ENCODE measurements at places on chromosomes 1 and 21.
A peak's percentile ranks its signal among the peaks of the same experiment; 100 is the strongest.

GRCh38 chr21:18443085-18443484 lies 39.5 kb upstream of the TMPRSS15 start:
- DNase-seq: no peak

DNA sequence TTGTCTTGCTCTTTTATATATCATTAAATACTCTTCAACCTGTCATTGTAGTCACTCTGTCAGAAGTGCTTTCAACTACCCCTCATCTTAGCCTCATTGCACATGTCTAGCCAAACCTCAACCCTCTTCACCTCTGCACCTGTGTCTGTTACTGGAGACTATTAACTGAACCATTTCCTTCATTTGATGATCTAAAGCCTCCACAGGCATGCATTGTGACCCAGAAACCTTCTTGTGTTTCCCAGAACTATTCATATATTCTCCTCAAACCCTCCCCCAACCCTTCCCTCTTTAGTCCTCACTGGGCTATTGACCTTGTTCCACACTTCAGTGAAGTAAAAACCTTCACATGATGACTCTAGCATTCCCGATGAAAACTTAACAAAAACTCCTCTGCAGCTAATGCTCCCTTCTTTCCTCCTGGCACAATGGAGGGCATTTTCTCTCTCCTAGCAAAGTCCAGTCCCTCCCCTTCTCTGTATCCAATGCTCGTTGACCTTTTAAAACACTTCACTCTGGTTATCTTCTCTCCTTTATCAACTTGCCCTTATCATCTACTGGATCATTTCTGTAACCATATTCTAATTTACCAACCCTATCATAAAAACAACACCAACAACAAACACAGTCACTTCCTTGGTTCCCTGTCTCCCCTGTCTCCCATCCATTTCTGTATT lies 86.1 kb downstream of the BACH1 start:
- no peak for DNase-seq

DNA sequence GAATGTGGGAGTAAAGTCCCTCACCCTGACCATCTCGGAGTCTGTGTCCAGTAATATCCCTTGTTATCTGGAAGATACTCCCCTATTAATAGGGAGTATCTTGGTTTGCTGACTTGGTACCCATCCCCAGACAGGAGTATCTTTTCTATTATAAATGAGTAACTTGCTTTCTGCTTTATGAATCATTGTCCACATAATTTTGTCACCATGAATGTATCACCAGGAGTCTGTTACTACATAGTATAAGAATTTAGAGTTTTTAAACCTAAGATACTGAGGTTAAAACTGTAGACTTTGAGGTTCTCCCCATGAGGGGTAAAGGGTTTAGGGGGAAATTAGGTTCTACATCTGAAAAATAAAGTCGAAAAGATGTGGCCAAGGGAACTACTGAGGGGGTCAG lies 175.6 kb downstream of the FCRL5 start:
- DNase-seq: no peak

DNA sequence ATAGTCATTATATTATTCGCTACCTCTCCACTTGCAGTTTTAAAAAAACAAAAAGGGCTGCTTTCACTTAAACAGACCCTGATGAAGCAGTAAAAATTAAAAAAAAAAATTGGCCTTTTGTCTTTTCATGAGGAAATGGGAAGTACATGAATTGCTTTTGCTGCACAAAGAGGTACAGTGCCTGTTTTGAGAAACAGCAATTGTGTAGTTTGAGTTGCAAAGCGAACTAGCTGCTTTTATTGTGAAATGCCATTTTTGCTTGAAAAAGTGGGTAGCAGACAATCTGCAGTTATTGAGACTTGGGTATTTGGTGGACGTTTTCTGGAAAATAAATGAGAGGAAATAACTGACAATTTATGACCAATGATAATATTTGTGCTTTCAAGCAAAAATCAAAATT lies 7.0 kb downstream of the DIP2A start:
- no peak for DNase-seq

DNA sequence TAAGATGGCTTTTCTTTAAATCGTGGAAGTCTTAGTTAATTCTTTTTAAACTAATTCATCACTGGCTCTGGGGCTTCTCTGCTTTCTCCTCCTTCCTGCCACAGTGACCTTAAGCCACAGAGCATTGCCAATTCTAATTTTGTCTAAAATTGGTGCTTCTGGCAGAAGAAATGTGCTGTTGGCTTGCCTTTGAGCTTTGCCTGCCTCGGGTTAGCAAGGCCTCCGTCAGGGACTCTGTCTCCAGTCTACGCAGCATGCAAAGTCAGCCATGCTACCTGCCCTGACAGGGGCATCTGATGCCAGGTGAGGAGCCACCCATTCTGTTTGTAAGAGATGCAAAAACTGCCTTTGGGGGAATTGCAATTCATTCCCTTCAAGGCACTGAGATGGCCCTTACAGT lies 25.2 kb downstream of the CLDN14 start:
- DNase-seq: no peak

GRCh38 chr1:5724847-5725246 lies 267.4 kb downstream of the NPHP4 start:
- DNase-seq: no peak

DNA sequence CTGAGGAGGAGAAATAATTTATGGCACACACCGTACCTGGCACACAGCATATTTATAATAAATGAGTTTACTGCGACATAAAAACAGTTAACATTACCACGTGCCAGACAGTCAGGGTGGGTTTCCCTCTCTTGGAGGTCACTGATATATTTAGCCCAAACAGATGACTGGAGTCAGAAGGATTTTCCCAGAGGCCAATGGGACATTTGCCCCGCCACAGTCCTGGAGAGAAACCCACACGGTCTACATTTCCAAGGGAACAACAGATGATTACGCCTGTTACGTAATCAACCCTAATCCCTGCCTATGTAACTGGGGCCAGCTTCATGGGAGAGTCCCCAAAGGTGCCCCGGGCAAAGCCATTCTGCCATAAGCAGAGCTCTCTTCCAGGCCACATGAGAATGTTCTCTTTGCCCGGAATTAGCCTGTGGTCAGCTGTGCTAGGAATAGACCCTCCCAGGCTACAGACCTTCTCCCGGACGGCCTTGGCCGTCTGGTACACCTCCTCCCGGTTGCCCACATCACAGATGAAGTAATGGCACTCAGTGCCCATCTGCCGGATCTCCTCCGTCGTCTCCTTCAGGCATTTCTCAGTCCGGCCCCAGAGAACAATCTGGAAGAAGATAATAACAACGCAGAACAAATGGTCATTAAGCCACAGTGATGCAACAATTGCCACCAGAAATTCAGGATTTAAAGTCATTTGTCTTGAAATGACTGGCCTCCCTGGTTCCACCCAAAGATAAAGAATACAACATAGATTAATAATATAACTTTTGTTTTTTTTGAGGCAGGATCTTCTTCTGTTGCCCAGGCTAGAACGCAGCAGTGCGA lies 37.7 kb downstream of the DHRS3 start:
- peak; percentile 48 for DNase-seq

GRCh38 chr1:6584126-6585080 lies 4.6 kb downstream of the ZBTB48 start:
- DNase-seq: no peak

DNA sequence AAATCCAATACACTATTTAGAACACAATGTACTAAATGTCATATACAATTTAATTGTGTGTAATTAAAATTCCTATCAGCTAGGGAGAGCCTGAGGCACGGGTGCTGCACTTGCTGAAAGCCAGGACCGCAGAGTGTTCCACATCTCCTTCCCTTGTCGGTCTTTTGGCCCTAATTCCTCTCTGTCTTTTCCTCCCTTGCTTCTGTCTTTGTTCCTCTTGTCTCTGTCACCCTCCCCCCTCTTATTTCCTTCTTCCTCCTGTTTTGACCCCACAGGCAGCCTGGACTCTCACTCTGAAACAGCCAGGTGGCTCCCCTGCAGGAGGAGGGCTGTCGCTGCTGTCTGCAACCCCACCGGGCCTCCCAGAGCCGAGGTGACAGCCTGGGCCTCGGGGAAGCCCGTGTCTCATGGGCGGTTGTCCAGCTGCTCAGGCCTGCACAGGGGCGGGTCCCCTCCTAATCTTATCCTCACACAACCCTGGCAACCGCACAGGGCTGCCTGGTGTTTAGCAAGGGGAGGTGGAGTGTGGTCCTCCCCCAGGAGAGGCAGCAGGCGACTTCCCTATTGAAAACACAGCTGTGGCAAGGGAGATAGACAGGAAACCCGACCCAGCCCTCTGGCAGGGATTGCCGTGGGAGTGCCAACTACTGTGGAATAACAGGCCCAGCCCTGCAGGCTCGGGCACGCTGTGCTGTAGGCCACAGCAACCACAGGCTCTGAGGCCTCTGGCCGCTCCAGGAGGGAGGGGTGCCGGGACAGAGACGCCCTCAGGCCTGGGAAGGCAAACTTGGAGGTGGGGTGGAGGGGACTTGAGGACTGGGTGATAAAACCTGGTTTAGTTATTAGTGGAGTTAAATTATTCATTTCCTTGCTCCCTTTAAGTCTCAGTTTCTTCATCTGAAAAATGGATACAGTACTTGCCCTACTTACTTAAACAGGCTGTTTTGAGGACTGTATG lies 68.8 kb upstream of the WDR26 start:
- peak; percentile 81 for DNase-seq

DNA sequence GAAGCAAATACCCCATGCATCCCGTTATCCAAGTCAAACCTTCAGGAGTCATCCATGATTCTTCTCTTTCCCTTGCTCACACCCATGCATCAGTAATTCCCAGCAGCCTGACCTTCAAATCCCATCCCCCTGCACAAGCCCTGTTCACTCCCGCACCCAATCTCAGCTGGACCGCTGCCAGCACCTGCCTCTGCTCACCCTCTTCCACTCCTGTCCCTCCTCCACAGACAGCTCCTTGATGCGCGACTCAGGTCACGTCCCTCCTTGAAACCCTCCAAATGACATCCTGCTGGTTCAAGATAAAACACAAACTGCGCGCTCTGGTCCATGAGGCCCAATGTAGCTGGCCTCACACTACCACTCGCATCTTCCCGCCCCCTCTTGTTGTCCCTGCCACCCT lies 43.4 kb upstream of the MPZL1 start:
- no peak for DNase-seq

- no peak for DNase-seq
These were observed 95.0 kb upstream of the GORAB start for GRCh38 chr1:170436928-170437327.

DNA sequence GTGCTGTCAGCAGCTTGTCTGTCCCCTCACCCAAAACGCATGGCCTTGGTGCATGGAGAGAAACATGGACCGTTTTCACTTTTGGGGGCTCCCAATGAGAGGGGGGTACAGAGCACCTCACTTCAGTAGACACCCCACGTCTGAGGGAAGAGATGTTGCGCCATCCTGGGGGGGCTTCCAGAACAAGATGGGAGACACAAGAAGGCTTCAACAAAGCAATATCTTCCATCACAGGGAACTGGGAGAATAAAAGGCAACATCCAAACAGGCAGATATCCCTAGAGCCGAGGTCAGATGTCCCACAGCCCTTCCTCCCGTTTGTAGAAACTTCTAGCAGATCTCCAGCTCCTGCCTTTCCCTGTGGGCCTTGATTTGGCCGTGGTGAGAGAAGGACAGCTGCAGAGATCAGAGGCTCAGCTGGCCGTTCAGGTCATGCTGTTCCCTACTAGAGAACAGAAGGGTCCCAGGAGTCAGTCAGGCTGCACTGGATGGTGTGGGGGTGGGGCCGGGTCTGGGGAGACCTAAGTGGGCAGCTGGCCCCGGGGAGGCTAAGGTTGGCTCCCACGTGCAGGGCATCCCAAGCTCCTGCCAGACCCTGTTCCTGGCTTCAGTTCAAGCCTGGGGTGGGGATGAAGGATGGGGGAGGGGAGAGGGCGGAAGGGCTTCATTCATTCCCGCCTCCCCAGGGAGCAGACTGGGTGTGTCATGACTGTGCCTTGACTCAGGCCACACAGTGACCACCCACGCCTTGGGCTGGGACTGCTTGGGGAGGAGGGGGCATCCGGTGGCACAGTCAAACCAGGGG lies 4.4 kb downstream of the PLOD1 start:
- DNase-seq: peak; percentile 55

- DNase-seq: no peak
These were observed 18.5 kb downstream of the CHIT1 start for GRCh38 chr1:203210988-203211387.

- no peak for DNase-seq
These were observed 122.0 kb downstream of the CDC7 start for GRCh38 chr1:91622616-91623015.

DNA sequence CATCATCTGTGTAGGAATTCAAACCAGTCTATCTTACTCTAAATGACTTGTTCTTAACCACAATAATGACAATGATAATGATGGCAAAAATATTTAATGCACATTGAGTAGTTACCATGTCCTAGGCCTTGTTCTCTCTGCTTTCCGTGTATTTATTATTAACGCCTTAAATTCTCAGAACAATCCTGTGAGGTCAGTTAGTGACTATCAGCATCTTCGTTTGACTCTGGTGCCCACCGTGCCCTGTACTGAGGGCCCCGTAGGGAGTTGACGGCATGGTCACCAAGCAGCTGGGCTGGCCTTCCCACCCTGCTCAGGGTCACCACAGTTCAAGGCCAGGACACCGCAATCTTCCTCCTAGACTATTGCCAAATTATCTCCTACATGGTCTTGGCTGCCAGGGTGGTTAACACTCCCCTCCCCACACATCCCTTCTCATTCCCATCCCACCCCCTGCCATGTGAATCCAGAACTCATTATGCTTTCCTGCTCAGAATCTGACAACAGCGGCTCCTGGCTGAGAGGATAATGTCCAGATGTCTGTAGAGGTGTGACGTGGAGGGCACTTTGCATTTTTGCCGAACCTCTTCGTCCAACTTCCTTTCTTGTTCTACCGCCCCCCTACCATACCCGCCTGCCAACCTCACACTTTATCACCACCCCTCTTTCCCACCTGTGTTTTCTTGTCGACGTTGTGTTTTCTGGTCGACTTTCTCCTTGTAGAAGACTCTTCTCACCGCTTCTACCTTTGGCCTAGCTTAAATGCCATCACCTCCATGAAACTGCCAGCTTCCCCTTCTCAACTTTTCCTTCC lies 33.4 kb downstream of the IGFN1 start:
- DNase-seq: no peak

DNA sequence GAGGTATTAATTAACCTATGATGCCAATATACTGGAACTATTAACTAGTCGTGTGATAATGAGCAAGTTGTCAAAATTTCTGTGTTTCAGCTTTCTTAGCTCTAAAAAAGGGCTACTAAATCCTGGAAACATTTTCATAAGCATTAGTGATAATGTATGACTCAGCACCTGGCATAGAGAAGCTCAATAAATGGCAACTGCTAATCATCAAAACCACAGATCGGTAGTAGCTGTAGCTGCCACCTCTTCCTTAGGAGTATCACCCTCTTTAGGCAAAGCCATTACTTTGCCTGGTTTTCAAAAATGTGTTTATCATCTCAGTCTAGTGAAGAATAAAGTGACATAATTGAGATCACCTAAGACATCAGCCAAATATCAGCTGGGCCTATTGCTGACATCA lies 75.5 kb downstream of the TPR start:
- no peak for DNase-seq

- no peak for DNase-seq
These were observed 319.0 kb downstream of the MATN1 start for GRCh38 chr1:30404341-30404740.

DNA sequence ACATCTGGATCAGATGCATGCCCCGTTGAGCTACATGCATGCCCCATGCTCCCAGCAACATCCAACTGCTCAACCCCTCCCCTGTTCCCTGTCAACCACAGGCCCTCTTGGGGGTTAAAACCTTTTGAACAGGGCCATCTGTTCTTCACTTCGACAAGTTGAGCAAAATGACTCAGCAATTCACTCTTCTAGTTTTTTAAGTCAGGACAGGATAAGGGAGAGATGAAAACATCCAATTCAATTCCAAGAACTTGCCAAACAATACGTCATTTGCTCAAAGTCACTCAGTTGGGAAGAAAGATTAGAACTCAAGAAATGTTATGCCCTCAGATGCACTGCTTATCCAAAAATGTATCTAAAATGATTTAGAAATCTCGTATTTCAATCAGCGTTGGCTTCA lies 46.1 kb upstream of the MTF2 start:
- DNase-seq: no peak

Data from EL (cell line).